ENCODE measurements at places on chromosomes 2 and 18. TPM values are rescaled to one million over a fixed set of nuclear protein-coding genes. Genes with fewer than 3 reads are reported as not detected.

The SPHKAP gene
- not detected for total RNA-seq

The SCN7A gene
- total RNA-seq, result not detected

The MRO gene
- total RNA-seq, result not detected

The DSC2 gene
- 4.4 TPM for total RNA-seq

The TDRD15 gene
- total RNA-seq, result not detected

The KIAA2012 gene
- total RNA-seq, result not detected

DNA sequence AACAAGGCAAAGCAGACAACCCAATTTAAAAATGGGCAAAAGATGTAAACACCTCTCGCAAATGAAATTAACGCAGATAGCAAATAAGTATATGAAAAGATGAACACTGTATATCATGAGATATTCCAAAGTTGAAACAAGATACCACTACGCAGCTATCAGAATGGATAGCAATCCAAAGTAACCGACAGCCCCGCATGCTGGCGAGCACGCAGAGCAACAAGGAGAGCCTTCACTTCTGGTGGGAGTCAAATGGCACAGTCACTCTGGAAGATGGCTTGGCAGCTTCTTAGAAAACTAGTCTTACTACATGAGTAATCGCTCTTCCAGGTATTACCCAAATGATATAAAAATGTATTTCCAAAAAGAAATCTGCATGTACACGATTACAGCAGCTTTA is 1.4 kb downstream of the NDUFA10 start:
- no peaks in the 10 kb centered on the region for H3K4me1 ChIP-seq
- H3K36me3 ChIP-seq, result peaks cover 9% of the 10 kb centered on the region
- H3K27me3 ChIP-seq, result no peaks in the 10 kb centered on the region
- no peak overlapping the region for H3K27ac ChIP-seq
- DNase-seq, result no peak

DNA sequence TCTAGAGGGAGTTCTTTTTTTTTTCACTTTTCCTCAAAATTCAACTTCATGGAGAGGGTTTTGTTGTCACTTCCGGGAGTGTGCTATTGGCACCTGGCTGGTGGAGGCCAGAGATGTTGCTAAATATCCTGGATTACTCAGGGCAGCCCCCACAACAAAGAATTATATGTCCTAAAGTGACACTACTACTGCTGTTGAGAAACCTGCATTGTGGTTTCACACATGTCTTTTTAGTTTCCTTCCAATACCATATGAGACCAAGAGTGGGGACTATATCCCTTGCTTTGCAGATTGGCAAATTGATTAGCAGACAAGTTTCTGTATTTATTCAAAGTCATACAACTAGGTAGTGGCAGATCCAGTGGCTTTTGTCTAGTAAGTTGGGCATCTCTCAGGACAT is 826.8 kb downstream of the TRIB2 start:
- H3K27me3 ChIP-seq, result no peaks in the 10 kb centered on the region
- no peak overlapping the region for H3K4me3 ChIP-seq
- H3K27ac ChIP-seq, result no peak overlapping the region
- DNase-seq, result no peak

DNA sequence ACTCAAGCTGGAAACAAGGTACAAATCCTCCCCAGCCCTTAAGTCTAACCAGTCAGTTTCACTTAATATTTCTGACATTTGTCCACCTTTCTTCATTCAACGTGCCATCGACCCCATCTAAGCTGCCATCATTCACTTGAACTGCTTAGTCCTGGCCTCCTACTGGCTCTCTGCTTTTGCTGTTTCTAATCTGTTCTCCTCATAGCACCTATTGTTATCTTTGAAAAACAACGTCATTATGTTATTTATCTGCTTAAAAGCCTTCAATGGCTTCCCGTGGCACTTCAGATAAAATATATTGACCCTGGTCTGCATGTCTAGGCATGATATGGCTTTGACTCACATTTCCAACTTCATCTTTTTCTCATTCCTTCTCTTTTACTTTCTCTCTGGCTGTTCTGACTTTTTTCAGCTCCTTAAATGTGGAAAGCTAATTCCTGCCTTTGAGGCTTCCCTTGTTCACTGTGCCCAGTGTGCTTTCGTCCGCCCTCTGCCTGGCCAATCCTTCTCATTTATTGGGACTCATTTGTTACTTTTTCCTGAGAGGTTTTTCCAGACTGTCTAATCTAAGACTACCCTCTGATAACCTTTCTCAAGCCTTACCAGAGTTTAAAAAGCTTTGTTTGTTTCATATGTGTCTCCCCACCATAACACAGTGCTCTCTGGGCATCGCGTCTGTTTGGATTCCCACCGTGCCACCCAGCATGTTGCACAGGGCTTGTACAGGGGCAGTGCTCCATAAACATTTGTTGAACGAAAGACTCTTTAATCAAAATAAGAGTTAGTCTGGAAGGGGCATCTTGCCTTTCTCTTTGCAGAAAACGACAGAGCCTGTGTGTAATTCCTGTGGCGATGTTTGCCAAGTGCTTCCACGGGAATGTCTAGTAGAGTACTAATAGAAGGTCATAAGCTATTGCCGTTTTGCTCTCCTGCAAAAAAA is 183.9 kb downstream of the FMNL2 start:
- no peak overlapping the region for H3K4me3 ChIP-seq
- DNase-seq, result no peak
- no peaks in the 10 kb centered on the region for H3K36me3 ChIP-seq
- no peak overlapping the region for H3K27ac ChIP-seq
- no peaks in the 10 kb centered on the region for H3K27me3 ChIP-seq

- no peak for DNase-seq
- H3K27me3 ChIP-seq, result no peaks in the 10 kb centered on the region
- no peaks in the 10 kb centered on the region for H3K36me3 ChIP-seq
- no peaks in the 10 kb centered on the region for H3K4me1 ChIP-seq
- H3K27ac ChIP-seq, result 0 out of 2 replicates have a peak overlapping the region, but pooled peaks have one; percentile 24
Observed at GRCh38 chr2:72953976-72954375, 36.7 kb downstream of the EMX1 start.

DNA sequence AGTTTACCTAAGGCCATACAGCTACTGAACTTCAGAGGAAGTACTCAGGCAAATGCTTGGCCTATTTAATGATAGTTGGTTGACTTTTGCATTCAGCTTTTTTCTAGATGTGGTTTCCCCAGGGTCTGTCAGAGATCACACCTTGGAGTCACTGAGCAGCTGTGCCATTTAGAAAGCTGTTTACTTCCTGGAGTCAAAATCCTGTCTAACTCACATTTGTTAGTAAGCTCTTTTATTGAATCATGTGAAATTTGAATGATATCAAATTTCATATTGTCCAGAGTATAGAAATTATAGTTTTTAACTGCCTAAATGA is 7.6 kb upstream of the TRIB2 start:
- H3K27ac ChIP-seq, result no peak overlapping the region
- no peak for DNase-seq

DNA sequence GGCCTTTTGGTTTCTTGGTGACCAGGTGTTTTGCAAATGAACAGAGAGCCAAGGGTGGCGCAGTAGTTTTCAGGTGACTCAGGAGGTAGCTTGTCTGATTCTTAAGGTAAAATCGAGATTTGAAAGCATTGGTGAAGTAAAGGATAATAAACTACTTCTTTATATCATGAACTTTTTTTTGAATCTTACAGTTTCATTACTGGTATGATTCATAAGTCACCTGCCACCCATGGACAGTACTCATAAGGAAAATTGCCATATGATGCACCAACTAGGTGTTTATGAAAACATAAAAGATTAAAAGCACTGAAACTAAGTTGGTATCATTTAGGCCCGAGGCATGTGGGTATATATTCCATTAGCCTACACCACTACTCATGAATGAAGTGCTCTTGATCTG is 84.1 kb upstream of the MGAT5 start:
- H3K4me3 ChIP-seq, result no peak overlapping the region
- H3K27me3 ChIP-seq, result no peaks in the 10 kb centered on the region
- no peak for DNase-seq
- peaks cover 24% of the 10 kb centered on the region for H3K4me1 ChIP-seq
- H3K27ac ChIP-seq, result no peak overlapping the region
- H3K36me3 ChIP-seq, result peaks cover 6% of the 10 kb centered on the region

- no peaks in the 10 kb centered on the region for H3K4me1 ChIP-seq
- no peak for DNase-seq
- H3K27ac ChIP-seq, result no peak overlapping the region
- peaks cover 2% of the 10 kb centered on the region for H3K36me3 ChIP-seq
- no peaks in the 10 kb centered on the region for H3K27me3 ChIP-seq
- H3K4me3 ChIP-seq, result no peak overlapping the region
Observed at GRCh38 chr2:224786848-224787247, 70.7 kb upstream of the CCDC195 start.

- H3K4me3 ChIP-seq, result no peak overlapping the region
- DNase-seq, result no peak
- H3K36me3 ChIP-seq, result no peaks in the 10 kb centered on the region
- peak overlapping the region; percentile 54 for H3K27ac ChIP-seq
- no peaks in the 10 kb centered on the region for H3K27me3 ChIP-seq
Observed at GRCh38 chr2:25483607-25484266, 142.0 kb upstream of the DNMT3A start.

DNA sequence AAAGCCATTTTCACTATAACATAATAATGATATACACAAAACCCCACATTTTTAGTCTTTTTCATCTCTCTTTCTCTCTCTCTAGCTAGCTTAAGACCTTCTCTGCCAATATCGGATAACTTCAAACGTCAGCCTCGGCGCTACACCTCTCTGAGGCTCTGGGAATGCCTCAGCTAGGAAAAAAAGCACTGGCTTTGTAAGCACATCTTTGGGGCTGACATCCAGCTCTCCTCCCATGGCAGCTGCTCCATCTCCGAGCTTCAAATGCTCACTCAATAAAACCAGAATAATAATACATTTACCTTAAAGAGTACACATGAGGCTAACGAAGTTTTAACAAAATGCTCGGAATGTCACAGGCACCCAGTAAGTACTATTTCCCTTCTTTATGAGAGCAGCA is 10.8 kb downstream of the RNU4ATAC start:
- no peak overlapping the region for H3K4me3 ChIP-seq
- DNase-seq, result no peak
- no peaks in the 10 kb centered on the region for H3K36me3 ChIP-seq

GRCh38 chr18:6781796-6782195 is 52.3 kb downstream of the ARHGAP28 start:
- no peak for DNase-seq
- H3K4me3 ChIP-seq, result no peak overlapping the region
- H3K4me1 ChIP-seq, result no peaks in the 10 kb centered on the region
- no peaks in the 10 kb centered on the region for H3K27me3 ChIP-seq
- no peak overlapping the region for H3K27ac ChIP-seq
- H3K36me3 ChIP-seq, result no peaks in the 10 kb centered on the region

GRCh38 chr2:196988639-196989038 is 62.1 kb upstream of the PGAP1 start:
- no peak overlapping the region for H3K27ac ChIP-seq
- H3K4me1 ChIP-seq, result no peaks in the 10 kb centered on the region
- H3K27me3 ChIP-seq, result no peaks in the 10 kb centered on the region
- H3K4me3 ChIP-seq, result no peak overlapping the region
- no peak for DNase-seq
- H3K36me3 ChIP-seq, result no peaks in the 10 kb centered on the region

DNA sequence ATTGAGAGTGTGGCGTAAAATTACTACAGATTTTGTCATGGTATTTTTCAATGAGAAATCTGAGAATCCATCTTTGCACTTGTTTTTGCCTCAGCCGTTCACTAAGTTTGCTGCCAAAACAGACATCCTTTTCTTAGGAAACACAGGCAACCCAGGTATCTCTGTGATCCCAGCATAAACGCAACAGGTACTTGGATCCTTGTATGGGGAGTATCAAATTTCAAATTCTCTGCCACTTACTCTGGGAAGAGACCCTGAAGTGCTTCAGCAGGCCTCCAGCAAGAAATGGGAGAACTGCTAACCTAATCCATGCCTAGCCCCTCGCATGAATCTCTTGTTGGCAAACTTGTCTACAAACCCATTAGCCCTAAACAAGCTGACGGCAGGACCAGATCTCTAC is 83.1 kb downstream of the BCL11A start:
- 0 out of 2 replicates have a peak, but pooled peaks cover 5% of the 10 kb centered on the region for H3K36me3 ChIP-seq
- H3K4me1 ChIP-seq, result peaks cover 6% of the 10 kb centered on the region
- no peak overlapping the region for H3K4me3 ChIP-seq
- H3K27me3 ChIP-seq, result no peaks in the 10 kb centered on the region

- H3K4me3 ChIP-seq, result peak overlapping the region; percentile 96
- H3K4me1 ChIP-seq, result peaks cover 6% of the 10 kb centered on the region
Observed at GRCh38 chr18:75211002-75211621, 515 bp downstream of the TSHZ1 start.

DNA sequence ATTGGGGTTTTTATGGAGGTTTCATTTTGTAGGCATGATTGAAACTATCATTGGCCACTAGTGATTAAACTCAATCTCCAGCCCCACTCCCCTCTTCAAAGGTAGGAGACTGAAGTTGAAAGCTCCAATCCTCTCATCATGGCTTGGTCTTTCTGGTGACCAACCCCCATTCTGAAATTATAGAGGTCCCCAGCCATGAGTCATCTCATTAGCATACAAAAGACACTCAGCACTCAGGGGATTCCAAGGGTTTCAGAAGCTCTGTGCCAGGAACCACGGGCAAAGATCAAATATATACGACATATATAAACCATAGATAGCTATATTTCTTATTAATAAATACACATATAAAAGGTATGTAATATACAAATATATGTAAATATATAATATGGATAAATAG is 256.0 kb upstream of the POU3F3 start:
- no peak overlapping the region for H3K4me3 ChIP-seq
- H3K27ac ChIP-seq, result no peak overlapping the region

DNA sequence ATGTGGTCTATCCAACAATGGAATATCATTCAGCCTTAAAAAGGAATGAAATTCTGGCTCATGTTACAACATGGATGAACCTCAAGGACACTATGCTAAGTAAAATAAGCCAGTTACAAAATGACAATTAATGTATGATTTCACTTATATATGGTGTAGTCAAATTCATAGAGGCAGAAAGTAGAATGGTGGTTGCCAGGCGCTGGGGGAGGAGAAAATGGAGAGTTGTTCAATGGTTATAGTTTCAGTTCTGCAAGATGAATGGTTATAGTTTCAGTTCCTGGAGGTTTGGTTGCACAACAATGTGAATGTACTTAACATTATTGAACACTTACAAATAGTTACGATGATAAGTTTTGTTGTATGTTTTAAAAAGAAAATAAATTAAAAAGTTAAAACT is 79.2 kb upstream of the IL1R2 start:
- no peak overlapping the region for H3K27ac ChIP-seq
- no peak overlapping the region for H3K4me3 ChIP-seq
- H3K36me3 ChIP-seq, result no peaks in the 10 kb centered on the region
- DNase-seq, result peak; percentile 41

GRCh38 chr2:76610451-76610850 is 899.7 kb upstream of the GCFC2 start:
- H3K36me3 ChIP-seq, result no peaks in the 10 kb centered on the region
- no peaks in the 10 kb centered on the region for H3K4me1 ChIP-seq
- no peak overlapping the region for H3K4me3 ChIP-seq

DNA sequence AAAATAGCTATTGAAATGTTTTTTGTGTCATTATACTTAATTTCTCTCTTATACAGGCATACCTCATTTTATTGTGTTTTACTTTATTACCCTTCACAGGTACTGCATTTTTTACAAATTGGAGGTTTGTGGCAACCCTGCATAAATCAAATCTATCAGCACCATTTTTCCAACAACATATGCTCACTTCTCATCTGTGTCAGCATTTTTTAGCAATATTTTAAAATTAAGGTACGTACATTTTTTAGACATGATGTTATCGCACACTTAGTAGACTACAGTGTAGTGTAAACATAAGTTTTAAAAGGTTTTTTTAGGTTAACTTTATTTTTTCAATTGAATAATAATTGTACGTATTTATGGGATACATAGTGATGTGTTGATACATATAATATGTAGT is 30.8 kb upstream of the RALBP1 start:
- H3K27ac ChIP-seq, result no peak overlapping the region
- H3K4me1 ChIP-seq, result no peaks in the 10 kb centered on the region
- DNase-seq, result no peak
- H3K27me3 ChIP-seq, result no peaks in the 10 kb centered on the region
- H3K4me3 ChIP-seq, result no peak overlapping the region

- H3K4me3 ChIP-seq, result no peak overlapping the region
- no peaks in the 10 kb centered on the region for H3K27me3 ChIP-seq
- H3K27ac ChIP-seq, result no peak overlapping the region
- no peaks in the 10 kb centered on the region for H3K36me3 ChIP-seq
Observed at GRCh38 chr2:71877636-71878035, 270.0 kb downstream of the CYP26B1 start.
